Epithelial cell of alveolus of lung (primary cell): ENCODE measurements at places on chromosomes 1 and 21. TPM values are rescaled to one million over a fixed set of nuclear protein-coding genes. Genes with fewer than 3 reads are reported as not detected.

The WLS gene
- total RNA-seq: 160 and 217 TPM in 2 replicates

The PLD5 gene
- total RNA-seq: 0.24 and 0.52 TPM in 2 replicates

The KCNK1 gene
- 2.2 and 5.5 TPM in 2 replicates for total RNA-seq

The SH2D5 gene
- 0.56 and 1.0 TPM in 2 replicates for total RNA-seq
